NCI-H187 treated with DMSO at 0.1 percent for 48 hours (cell line): ENCODE measurements at places on chromosomes 7 and 10.
A peak's percentile ranks its signal among the peaks of the same experiment; 100 is the strongest.

DNA sequence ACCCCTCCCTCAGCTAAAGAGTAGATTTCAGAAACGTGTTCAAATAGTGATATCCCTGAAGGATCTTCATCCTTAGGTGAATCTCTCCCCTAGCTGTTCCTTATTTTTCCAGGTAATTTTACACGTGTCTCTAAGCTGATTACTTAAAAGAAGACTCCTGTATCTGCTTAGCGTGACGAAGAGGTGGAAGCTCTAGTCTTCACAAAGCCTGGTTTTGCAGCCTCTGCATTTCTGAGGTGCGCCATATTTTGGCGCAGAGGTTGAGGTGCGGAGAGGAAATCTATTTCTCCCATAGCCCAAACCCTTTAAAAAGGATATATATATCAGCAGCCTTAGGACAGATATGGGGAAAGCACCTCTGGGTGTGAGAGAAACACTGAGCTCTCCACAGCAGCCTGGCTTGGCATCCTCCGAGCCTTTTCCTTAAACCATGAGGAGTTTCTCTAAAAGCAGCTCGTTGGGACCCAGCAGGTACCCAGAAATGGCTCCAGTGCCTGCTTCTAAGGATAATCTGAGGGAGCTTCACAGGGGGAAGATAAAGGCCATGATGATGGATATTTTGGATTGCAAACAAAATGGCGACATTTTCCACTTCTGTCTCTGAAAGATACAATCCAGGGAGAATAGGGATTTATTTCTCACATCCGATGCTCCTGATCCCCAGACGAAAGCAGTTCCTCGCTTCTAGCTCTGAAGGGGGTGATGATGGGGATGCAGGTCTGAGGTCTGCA lies 3.0 kb upstream of the HOXA2 start:
- DNase-seq = no peak

GRCh38 chr7:73530800-73531199 lies 8.7 kb upstream of the BAZ1B start:
- no peak for DNase-seq

DNA sequence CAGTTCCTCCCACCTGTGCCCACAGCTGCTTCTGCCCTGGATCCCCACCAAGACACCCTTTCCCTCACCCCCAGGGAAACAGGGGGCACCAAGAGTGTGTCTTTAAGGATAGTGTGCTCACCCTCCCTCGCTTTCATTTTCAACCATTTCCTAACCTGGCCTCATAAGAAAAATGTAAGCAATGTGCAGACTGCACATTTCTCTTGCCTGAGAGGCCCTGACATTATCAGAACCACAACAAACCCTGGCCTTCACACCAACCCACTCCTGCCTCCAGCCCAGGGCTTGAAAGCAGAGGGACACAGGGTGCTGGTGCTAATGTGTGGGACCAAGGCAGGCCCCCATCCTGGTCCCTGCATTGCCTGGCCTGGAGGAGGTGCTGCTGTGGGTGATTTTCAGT lies 11.0 kb upstream of the IMPDH1 start:
- no peak for DNase-seq

DNA sequence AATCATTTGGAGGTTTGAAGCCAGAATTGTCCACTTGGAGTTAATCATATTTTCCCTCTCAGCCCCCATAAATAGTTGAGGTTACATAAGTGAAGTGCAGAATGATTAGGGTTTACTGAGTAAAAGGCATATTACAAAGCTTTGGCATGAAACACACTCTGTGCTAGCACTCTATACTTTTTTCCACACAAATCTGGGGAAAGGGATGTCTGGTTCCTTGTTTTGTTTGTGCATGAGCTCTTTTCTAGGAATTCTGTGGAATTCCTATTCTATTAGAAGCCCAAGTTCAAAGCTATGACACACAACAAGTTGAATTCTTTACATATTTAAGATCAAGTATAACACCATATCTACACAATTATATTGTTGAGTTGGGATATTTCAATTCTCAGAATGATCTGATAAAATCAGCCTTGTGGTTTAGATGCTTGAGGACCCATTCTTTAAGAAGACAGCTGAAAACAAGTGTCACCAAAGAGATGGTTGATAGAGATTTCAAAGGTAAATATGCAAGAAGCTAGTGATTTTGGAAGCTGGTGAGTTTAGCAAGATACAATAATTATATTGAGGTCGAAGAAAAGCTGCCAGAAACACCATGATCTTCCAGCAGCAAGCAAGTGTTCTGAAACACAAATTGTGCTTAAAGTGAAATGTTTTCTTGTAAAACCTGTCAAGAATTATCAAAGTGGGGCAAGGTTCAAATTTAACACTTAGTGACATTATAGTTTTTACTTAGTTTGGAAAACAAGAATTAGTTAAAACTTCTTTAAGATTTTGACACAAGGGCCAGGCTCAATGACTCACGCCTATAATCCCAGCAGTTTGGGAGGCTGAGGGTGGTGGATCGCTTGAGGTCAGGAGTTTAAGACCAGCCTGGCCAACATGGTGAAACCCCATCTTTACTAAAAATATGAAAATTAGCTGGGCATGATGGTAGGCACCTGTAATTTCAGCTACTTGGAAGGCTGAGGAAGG lies 122.6 kb downstream of the INHBA start:
- no peak for DNase-seq

GRCh38 chr10:21950566-21950965 lies 53.0 kb downstream of the DNAJC1 start:
- DNase-seq = no peak

GRCh38 chr10:101241840-101242707 lies 12.8 kb upstream of the LBX1 start:
- no peak for DNase-seq

GRCh38 chr7:113256883-113257531 lies 138.7 kb upstream of the SMIM30 start:
- no peak for DNase-seq

GRCh38 chr10:68595513-68595912 lies 35.4 kb downstream of the TET1 start:
- DNase-seq = no peak

GRCh38 chr10:95644901-95645300 lies 11.6 kb downstream of the ALDH18A1 start:
- DNase-seq = no peak

DNA sequence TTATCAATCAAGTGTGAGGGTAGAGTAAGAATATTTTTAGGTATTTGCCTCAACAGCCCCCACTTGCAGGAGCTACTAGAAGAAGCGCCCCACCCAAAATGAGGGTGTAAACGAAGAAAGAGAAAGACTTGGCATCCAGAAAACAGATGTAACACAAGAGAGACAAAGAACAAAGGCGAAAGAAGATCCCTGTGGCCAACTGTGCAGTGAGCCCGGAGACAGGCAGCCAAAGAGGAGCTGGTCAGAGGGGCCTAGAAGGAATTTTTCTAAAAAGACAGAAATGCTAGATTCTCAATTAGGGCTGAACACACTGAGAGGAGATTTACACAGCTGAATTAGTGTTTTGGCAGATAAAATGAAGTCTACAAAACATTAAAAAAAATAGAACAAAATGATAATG lies 29.6 kb upstream of the EIF5AL1 start:
- no peak for DNase-seq

- no peak for DNase-seq
Measured at GRCh38 chr10:49104323-49104722, 11.0 kb downstream of the VSTM4 start.

DNA sequence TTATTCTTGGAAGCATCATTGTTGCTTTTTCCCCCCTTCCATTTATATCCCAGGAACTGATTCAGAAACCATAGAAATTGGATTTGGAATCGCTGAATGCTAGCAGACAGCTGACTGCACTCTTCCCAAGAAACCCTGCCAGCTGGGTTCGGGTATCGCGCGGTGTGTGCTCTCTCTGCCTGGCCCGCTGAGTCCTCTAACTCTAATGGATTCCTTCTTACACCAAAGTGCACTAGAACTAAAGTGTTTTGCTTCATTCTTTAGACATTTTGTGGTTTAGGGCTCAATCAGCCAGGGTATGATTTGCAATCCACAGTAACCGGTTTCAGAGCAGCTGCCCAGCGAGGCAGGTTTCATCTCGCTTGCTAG lies 92.2 kb downstream of the EGFR start:
- peak; percentile 84 for DNase-seq

GRCh38 chr10:83153714-83154113 lies 985.6 kb upstream of the GHITM start:
- no peak for DNase-seq

- no peak for DNase-seq
Measured at GRCh38 chr7:140222814-140223213, 46.0 kb upstream of the KDM7A start.

- DNase-seq = no peak
Measured at GRCh38 chr10:26386781-26387180, 51.4 kb upstream of the APBB1IP start.

GRCh38 chr7:54969208-54969967 lies 49.4 kb upstream of the EGFR start:
- no peak for DNase-seq

DNA sequence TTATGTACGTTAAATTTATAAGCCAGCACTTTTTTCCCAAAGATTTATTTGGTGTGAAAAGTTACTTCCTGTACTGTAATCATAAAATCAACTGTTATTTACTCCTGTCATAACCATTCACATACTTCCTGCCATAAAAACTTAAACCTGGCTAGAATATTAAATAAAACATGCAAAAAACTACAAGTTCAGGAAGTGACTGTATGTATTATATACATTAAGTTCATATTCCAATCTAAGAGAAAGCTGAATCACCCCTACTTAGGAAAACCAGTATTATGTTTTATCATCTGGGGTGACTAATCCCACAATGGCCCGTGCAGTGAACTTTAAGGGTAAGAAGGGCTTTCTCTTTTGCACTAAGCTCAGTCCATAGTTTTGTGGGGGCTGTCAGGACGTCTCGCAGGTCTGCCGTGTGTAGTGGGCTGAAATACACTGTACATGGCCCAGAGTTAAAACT lies 183.7 kb upstream of the KLF14 start:
- DNase-seq = no peak

DNA sequence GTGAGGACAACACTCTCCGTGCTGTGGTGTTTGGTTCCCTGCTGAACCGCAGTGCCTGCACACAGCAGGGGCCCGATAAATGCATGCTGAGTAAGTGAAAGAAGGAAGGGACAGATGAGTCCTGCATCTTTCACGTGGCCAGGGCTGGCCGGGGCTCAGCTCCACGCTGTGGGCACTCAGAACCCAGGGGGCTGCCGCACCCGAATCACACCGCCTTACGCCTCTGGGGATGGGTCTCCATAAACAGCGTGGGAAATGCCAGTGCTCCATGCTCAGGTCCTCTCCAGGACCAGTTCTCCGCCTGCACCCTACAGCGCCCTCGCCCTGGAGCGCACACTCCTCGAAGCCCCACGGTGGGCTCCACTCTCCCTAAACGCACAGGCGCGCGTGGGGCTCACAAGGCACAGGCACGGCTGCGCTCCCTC lies 38.1 kb downstream of the RASGEF1A start:
- no peak for DNase-seq

GRCh38 chr7:18086165-18087025 lies 58.7 kb upstream of the PRPS1L1 start:
- no peak for DNase-seq

DNA sequence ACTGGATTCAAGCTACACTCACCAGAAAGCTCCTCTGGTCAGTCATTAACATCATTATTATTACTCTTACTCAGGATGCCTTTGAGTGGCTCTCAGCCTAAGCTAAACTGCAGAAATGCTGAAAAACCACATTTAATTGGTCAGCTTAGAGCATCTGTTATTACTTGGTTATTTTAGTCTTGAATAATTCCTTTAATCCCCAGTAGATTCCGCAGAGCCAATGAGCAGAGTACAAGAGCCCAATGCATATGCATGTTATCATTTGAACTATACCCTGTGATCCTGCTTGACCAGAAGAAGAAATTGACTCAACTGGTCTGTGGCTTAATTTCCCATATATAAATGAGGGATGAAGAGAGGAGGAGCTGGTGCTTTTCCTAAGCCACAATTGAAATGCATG lies 417.6 kb upstream of the C7orf33 start:
- DNase-seq = no peak

- DNase-seq = no peak
Measured at GRCh38 chr7:462173-463103, 57.2 kb downstream of the PDGFA start.

DNA sequence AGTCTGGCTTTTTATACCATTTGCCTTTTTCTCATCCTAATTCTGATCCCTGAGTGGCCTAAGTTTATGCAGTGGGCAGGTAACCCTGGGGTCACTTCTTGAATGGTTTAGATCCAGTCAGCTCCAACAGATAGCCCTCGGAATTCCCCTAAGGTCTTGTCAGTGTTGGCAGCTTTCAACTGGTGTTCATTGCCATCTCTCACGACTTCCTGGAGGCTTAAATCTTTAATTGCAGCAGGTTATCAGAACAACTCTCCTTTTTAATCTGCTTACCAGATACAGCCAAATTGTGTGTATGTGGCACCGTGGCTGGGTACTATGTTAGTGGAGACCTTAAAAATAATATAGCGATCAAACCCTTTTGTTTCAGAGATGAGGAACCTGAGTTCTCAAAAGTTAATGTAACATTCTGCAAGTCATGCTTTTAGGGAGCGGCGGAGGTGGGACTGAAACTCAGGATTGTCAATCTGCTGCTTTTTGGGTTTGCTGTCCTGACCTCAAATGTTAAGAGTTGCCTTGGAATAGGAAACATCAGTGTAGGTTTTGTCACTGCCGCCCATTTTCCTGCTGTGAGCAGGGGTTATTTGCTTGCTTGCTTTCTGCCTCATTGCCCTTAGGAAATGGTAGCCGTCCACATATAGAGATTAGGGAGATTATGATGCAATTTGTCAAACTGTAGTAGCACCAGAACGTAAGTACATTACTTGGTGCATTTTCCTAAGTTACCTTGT lies 818 bp downstream of the DLD start:
- DNase-seq = no peak

- no peak for DNase-seq
Measured at GRCh38 chr10:88661018-88661417, 3.2 kb upstream of the LIPF start.

GRCh38 chr7:18210377-18210776 lies 182.7 kb upstream of the PRPS1L1 start:
- DNase-seq = no peak

GRCh38 chr10:49569031-49569631 lies 30.2 kb upstream of the ERCC6 start:
- DNase-seq = no peak

GRCh38 chr10:13658264-13658663 lies 71.5 kb downstream of the PRPF18 start:
- DNase-seq = no peak

DNA sequence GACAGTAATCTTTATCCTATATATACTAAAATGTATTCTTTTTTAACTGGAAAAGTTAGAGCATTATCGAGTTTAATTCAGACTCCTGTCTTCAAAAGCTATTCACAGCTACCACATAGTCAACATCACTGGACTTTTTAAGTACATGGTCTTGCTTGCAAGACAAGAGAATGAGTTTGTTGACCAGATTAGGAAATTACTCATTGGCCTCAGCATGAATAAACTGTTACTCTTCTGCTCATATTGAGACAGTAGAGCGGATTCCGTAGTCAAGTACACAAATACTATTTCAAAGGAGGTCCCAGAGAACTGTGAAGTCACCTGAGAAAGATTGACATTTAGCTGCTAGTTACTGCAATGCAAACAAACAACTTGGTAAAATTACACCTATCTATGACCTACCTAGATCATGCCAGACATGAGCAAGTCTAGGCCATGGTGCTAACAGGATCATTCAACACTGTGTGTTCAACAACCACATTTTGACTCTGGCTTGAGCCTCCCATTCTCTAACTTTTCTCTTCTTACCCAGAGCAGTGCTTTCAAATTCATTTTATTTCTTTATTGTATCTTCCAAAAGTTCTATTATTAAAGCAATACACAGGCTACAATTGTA lies 280.9 kb downstream of the NEBL start:
- DNase-seq = no peak
